A549 treated with dexamethasone at 1 μM for 4 hours (cell line): ENCODE measurements at places on chromosomes 11 and 22. TPM values are rescaled to one million over a fixed set of nuclear protein-coding genes. Genes with fewer than 3 reads are reported as not detected.

OR52N1 gene
- total RNA-seq: not detected in 5 replicates

USP35 gene
- 5.9 to 8.2 TPM (median 7.7 TPM) in 5 replicates for total RNA-seq

PRR5L gene
- 11.4 to 15.6 TPM (median 13.2 TPM) in 5 replicates for total RNA-seq

TMEM179B gene
- total RNA-seq: 67.1 to 85.0 TPM (median 82.1 TPM) in 5 replicates

ADSL gene
- total RNA-seq: 87.4 to 96.0 TPM (median 93.8 TPM) in 5 replicates

OR56B4 gene
- total RNA-seq: not detected in 5 replicates

PKP3 gene
- total RNA-seq: 26.9 to 37.1 TPM (median 35.4 TPM) in 5 replicates

TREH gene
- total RNA-seq: not detected in 5 replicates

FDX1 gene
- total RNA-seq: 14.3 to 16.9 TPM (median 14.8 TPM) in 5 replicates

SLCO2B1 gene
- total RNA-seq: 3.4 to 4.5 TPM (median 3.5 TPM) in 5 replicates

TRPC6 gene
- 0.49 to 0.77 TPM (median 0.52 TPM) in 5 replicates for total RNA-seq

RIMBP3C gene
- 0.18 to 0.28 TPM (median 0.22 TPM) in 4 of 5 replicates, not detected in the other for total RNA-seq

TESMIN gene
- 3.9 to 6.2 TPM (median 5.8 TPM) in 5 replicates for total RNA-seq

PEX26 gene
- 7.3 to 13.0 TPM (median 12.3 TPM) in 5 replicates for total RNA-seq

OR51I1 gene
- not detected in 5 replicates for total RNA-seq

MYBPC3 gene
- total RNA-seq: 0.05 to 0.08 TPM (median 0.07 TPM) in 5 replicates

KCNK7 gene
- 0.21 to 0.59 TPM (median 0.45 TPM) in 5 replicates for total RNA-seq

CCDC73 gene
- total RNA-seq: 0.03 to 0.04 TPM in 2 of 5 replicates, not detected in the others

GRIK4 gene
- 0.02 to 0.06 TPM (median 0.03 TPM) in 4 of 5 replicates, not detected in the other for total RNA-seq

FGF4 gene
- total RNA-seq: 0.03 to 0.09 TPM (median 0.04 TPM) in 3 of 5 replicates, not detected in the others

FXYD2 gene
- total RNA-seq: 12.8 to 19.6 TPM (median 15.6 TPM) in 5 replicates

NXPE2 gene
- 0.06 TPM in 1 of 5 replicates, not detected in the others for total RNA-seq

NLRP14 gene
- not detected in 5 replicates for total RNA-seq

LRRC10B gene
- total RNA-seq: 0.07 to 0.28 TPM (median 0.18 TPM) in 5 replicates

MYOD1 gene
- 0.06 to 0.15 TPM (median 0.07 TPM) in 3 of 5 replicates, not detected in the others for total RNA-seq

SMC1B gene
- 0.02 to 0.05 TPM (median 0.03 TPM) in 4 of 5 replicates, not detected in the other for total RNA-seq

C22orf31 gene
- not detected in 5 replicates for total RNA-seq

IGF2 gene
- 1.7 to 2.8 TPM (median 2.4 TPM) in 5 replicates for total RNA-seq

BTBD18 gene
- total RNA-seq: 0.06 TPM in 1 of 5 replicates, not detected in the others

SCN2B gene
- not detected in 5 replicates for total RNA-seq

TOLLIP gene
- 35.7 to 50.2 TPM (median 48.3 TPM) in 5 replicates for total RNA-seq

UBE2L3 gene
- total RNA-seq: 61.9 to 78.8 TPM (median 66.0 TPM) in 5 replicates

IFITM10 gene
- 1.1 to 2.7 TPM (median 1.3 TPM) in 5 replicates for total RNA-seq

MMP13 gene
- not detected in 5 replicates for total RNA-seq

APOBEC3F gene
- total RNA-seq: 0.81 to 3.2 TPM (median 2.7 TPM) in 5 replicates

TTC12 gene
- total RNA-seq: 4.1 to 8.5 TPM (median 4.8 TPM) in 5 replicates

CARD16 gene
- not detected in 5 replicates for total RNA-seq

CSF2RB gene
- total RNA-seq: 0.01 TPM in 1 of 5 replicates, not detected in the others

CSRP3 gene
- total RNA-seq: not detected in 5 replicates

OR2AG1 gene
- not detected in 5 replicates for total RNA-seq

CNTN5 gene
- total RNA-seq: not detected in 5 replicates

PKDREJ gene
- not detected in 5 replicates for total RNA-seq

TMPRSS4 gene
- total RNA-seq: 0.07 TPM in 1 of 5 replicates, not detected in the others

PATE3 gene
- not detected in 5 replicates for total RNA-seq

MPEG1 gene
- total RNA-seq: not detected in 5 replicates

SLC1A2 gene
- 0.08 to 0.15 TPM (median 0.12 TPM) in 5 replicates for total RNA-seq

TTC9C gene
- total RNA-seq: 25.1 to 36.7 TPM (median 32.3 TPM) in 5 replicates

AMOTL1 gene
- 6.4 to 11.6 TPM (median 8.9 TPM) in 5 replicates for total RNA-seq

CDON gene
- total RNA-seq: 1.2 to 2.9 TPM (median 1.6 TPM) in 5 replicates

UPK3A gene
- total RNA-seq: not detected in 5 replicates

OR51L1 gene
- total RNA-seq: not detected in 5 replicates

MFRP gene
- not detected in 5 replicates for total RNA-seq

TSSK2 gene
- not detected in 5 replicates for total RNA-seq

DEUP1 gene
- total RNA-seq: not detected in 5 replicates

SHISAL1 gene
- total RNA-seq: 2.5 to 3.1 TPM (median 2.9 TPM) in 5 replicates

TECTA gene
- total RNA-seq: 0.04 to 0.12 TPM (median 0.07 TPM) in 5 replicates
